ENCODE measurements at places on chromosomes 1 and 21.

- DNase-seq = no peak
Observed at GRCh38 chr1:233412812-233413211, 85.3 kb downstream of the MAP3K21 start.

GRCh38 chr1:52328615-52329014 is 37.4 kb downstream of the CC2D1B start:
- no peak for DNase-seq

GRCh38 chr1:60922304-60922703 is 160.1 kb upstream of the NFIA start:
- DNase-seq = peak; percentile 1

DNA sequence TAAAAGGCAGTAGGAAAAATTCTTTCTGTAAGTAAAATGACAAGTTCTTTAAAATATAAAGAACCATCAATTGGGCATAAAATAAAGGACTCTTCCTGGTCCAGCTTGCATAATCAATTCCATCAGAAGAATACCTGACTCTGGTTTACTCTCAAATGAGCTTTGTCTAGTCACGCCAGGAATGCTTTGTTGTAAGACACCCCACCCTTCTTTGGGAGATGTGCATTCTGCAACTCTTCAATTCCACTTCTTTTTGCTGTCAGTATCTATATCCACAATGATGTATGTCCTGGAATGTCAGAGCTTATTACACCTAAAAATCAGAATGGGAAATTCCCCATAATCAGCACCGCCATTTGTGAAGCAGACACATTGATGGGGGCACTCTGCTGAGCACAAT is 76.1 kb downstream of the PTPN14 start:
- DNase-seq = no peak

DNA sequence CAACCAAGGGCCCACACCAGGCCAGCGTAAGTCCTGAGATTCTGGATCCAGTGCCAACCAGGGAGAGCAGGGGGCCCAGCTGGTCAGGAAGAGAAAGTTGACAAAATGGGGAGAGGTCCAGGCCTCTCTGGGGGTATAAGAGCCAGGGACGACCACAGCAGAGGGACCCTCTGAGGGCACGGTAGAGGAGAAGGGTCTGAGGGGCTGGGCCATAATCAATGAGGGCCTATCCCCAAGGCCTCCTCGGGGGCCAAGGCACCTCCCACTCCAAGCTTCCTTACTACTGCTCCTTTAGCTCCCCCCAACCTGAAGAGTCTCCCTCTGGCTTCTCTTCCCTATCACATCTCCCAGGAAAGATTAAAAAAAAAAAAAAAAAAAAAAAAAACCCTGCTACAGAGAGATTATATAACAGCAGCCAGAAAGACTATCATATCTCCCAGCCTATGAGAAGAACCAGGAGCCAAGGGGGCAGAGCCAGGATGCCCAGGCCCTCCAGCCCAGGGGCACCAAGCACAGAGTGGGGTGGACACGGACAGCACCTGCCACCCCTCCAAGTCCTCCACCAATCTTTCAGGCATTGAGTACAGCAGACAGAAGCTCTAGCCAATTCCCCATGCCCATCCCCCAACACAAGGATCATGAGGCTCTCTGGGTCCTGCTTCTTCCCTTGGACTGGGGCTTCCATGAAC is 2.7 kb downstream of the MEF2D start:
- DNase-seq = no peak

DNA sequence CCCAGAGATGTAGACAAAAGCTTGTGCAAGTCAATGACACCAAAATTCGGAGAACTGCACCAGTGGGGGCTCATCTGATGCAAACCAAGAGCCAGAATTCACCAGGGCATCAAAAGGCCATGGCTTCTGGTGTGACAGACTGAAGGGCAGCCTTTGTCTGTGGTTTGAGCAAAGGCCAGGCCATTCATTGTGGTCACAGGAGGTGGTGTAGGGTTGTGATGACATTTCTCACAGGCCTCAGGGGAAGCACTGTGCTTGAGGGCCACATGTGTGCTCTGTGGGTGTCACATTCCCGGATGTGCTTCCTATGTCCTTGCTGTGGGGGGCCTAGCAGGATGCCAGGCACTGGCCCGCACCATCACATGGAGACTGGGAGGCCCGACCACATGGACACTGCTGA is 22.5 kb upstream of the KCNE1 start:
- no peak for DNase-seq

DNA sequence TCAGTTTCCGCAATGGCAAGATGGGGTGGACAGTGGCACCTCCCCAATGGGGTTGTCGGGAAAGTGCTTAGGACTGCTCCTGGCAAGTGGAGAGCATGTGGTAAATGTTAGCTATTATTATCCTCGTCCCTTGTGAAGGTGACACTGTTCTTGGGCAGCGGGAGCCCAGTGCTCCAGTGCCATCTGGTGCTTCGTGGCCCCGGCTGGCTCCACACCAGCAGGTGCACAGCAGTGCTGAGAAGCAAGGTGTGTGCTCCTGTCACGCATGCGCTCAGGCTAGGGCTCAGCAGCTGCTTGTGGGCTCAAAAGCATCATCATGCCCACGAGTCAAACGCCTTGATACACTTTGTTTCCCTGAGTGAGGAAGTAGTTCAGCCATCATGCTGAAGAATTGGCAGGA is 24.9 kb upstream of the KCNC4 start:
- DNase-seq = no peak

DNA sequence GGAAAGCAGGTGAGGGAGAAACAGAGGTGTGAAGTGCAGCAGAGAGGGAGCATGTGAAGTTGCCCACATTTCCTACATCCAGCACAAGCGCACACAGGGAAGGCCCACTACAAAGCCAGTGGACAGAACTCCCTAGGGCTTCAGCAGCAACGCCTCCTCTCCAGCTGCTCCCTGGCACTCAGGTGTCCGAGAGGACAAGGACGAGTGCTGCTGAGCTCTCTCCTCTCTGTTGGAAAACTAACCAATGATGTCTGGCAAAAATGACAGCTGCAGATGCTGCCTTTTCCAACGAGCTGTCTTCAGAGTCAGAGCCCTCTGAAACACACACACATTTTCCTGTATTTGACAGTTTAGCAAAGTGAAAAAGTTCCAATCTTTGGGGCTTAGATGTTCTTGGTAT is 86.8 kb downstream of the HSF2BP start:
- no peak for DNase-seq
